Left renal pelvis (tissue), 4 donors: ENCODE measurements at places on chromosomes 7 and 10. TPM values are rescaled to one million over a fixed set of nuclear protein-coding genes. Genes with fewer than 3 reads are reported as not detected.

Gene SPDYE2B
- 0.73 TPM for polyA plus RNA-seq

GRCh38 chr7:70717553-70718329, 414.2 kb upstream of the GALNT17 start:
- DNase-seq: no peak

- DNase-seq: no peak
Observed at GRCh38 chr10:78472551-78472890, 438.9 kb downstream of the RPS24 start.

Gene LRIT1
- not detected for polyA plus RNA-seq

DNA sequence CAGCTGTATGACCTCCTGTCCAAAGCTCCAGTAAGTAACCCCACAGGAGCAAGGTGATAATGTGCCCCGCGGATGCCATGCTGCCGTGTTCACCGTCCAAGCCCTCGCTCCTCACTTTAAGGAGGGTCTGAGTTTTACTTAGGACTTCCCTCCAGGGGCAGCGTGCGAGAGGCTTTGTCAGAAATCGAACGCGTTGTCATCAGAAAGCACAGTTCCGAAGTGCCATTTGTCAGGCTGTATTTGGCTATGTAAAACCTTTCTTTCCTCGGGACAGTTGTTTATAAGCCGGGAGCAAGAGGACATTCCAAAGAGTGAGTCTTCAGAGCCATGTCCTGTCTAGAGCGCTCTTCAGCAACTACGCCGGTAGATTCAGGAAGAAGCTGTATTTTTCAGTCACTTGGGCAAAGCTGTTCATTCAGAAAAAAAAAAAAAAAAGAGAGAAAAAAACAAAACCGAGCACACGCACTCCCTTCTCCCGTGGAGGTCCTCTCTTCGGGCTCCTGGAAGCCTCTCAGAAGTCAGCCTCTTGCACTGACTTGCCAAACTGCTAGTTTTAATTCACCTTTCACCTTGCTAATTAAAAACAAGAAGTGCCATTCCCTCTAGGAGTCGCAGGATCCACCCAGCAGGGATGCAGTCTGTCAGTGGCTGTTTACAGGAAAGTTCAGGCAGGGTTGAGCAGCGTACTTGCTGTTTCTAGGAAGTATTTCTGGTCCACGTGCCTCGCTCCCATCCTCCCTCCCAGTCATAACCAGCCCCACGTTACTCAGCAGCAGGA, at the start of gene SEMA3E:
Gene SEMA3E, minus strand, starts transcription at position 676 of the 778 bp plus-strand sequence.
- DNase-seq: no peak

GRCh38 chr10:118918116-118918515, 111.4 kb upstream of the NANOS1 start:
- no peak for DNase-seq

DNA sequence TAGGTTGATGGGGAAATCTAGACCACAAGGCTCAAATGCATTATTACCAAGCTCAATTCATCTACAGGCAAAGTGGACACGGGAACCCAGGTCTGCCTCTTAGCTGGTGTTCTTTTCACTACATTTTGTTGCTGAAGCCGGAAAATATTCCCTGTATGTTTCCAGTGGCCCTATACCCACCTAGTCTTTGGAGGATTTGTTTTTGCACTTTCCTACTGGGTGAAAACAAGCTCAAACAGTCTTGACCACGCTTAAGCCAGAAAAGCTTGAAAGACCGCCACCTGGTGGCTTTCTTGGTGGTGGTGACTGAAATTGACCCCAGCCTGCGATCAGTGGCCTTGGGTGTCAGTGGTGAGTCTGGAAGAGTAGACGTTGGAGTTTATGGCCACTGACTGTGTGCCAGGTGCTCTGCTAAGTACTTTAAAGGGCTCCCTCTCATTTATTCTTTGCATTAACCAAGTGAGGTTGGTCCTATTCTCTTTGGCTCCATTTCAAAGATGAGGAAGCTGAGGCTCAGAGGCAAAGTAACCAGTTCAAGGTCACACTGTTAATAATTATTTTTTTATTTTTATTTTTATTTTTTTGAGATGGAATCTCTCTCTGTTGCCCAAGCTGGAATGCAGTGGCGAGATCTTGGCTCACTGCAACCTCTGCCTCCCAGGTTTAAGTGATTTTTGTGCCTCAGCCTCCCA, 11.1 kb upstream of the CRTAC1 start:
- DNase-seq: no peak

GRCh38 chr10:71771821-71772617, 1.3 kb downstream of the VSIR start:
- DNase-seq: no peak

DNA sequence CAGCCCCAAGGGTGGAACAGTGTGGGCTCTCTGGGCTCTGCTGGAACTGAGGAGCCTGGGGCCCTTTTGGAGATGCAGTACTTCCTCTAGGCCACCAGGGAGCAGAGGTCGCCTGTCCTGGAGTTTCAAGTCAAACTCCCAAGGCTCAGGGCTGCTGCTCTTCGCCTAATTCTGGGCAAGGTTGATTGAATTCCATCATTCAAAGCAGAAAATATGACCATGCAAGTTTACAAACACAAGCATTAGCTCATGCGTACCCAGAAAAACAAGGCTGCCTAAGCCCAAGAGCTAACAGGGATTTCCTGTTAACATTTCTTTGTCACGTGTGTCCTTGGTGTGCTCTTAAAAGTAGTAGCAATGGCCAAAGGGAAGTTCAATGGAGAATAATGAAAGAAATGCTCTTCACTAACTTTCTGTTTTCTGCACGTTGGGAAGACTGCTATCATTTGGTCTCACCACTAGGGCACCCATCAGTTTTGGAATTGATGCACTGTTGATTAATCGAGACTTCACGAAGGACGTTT, 20.1 kb downstream of the LDB3 start:
- DNase-seq: no peak
